ENCODE measurements at places on chromosomes 4 and X.

GRCh38 chr4:24683116-24683515 lies 98.8 kb upstream of the DHX15 start:
- DNase-seq, result no peak

- DNase-seq, result no peak
Measured at GRCh38 chr4:60396341-60397049, 803.6 kb upstream of the ADGRL3 start.

DNA sequence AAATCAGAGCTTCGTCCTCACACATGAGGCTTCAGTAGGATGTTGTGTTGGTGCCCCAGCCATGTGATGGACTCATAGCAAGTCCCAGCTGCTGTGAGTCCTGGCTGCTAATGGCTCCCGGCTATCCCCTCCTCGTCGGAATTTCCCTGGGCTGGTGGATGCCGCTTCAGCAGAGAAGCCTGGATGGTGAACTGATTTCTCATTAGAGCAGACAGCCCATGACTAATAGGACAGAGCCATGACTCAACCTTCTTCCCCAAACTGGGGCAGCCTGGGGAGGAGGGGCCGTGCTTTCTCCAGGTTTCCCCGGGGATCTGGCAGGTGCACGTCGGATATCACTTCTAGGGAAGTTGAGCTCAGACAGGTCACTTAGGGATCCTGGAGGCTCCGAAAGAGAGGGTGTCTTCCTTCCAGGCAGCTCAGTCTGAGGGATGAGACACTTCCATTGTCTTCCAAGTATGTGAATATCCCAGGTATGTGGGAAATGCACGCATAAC lies 112.7 kb downstream of the ASMT start:
- DNase-seq, result peak; percentile 46

- no peak for DNase-seq
Measured at GRCh38 chrX:24235084-24235710, 78.7 kb downstream of the SUPT20HL2 start.

GRCh38 chr4:88189881-88190585 lies 31.6 kb upstream of the ABCG2 start:
- no peak for DNase-seq

DNA sequence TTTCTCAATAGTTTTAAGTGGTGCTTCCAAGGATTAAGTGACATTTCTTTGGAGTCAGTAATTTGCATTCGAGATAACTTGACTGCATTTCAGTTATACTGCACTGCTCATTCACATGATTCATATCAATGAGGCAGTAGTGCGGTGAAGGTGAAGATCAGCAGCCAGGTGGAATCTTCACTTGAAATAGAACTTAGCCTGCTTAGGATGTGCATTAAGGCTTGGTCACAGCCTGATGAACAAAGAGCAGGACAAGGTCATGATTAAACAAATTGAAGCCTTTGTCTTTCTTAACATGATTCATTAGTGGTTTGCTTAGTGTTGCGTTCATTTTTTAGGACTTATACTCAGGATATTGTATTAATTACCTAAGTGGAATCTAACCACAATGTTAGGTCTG lies 212.1 kb upstream of the GALNTL6 start:
- no peak for DNase-seq

Measured in HCT116 (cell line).